Vagina (tissue), 2 donors: ENCODE measurements at places on chromosomes 2 and 18. TPM values are rescaled to one million over a fixed set of nuclear protein-coding genes. Genes with fewer than 3 reads are reported as not detected.

GRCh38 chr2:166117491-166117890 lies 10.3 kb downstream of the SCN1A start:
- no peak for DNase-seq

RETSAT gene
- 62.1 TPM for total RNA-seq

NYAP2 gene
- total RNA-seq, result 0.25 TPM

IL36B gene
- not detected for total RNA-seq

ST8SIA3 gene
- 0.25 TPM for total RNA-seq

TWIST2 gene
- 214 TPM for total RNA-seq
